ENCODE measurements at places on chromosomes 2 and 18.

- DNase-seq, result no peak
Observed at GRCh38 chr2:237118025-237118424, 32.3 kb downstream of the COPS8 start.

DNA sequence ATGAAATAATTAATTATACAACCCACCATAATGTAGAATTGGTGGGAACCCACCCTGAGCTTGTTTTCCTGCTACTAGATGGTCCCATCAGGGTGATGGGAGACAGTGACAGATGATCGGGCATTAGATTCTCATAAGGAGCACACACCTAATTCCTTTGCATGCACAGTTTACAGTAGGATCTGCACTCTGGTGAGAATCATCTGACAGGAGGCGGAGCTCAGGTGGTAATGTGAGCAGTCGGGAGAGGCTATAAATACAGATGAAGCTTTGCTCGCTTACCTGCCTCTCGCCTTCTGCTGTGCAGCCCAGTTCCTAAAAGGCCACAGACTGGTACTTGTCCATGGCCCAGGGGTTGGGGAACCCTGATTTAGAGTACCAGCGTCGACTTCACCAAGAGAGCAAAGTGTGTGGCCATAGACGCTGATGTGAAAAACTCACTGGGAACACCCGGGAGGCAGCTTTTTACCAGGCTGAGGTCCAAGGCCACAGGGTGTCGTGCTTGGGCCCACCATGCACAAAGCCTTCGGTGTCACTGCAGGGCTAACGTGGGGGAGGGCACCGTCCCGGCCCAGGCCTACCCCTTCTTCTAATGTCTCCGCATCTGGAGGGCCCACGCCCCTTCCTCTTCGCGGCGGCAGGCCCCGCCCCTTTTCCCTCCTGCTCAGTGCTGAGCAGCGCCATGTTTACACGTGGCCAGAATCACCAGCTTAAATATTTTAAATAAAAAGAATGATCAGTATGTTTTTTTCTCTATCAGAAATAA is 296.8 kb upstream of the HDAC4 start:
- DNase-seq, result no peak

DNA sequence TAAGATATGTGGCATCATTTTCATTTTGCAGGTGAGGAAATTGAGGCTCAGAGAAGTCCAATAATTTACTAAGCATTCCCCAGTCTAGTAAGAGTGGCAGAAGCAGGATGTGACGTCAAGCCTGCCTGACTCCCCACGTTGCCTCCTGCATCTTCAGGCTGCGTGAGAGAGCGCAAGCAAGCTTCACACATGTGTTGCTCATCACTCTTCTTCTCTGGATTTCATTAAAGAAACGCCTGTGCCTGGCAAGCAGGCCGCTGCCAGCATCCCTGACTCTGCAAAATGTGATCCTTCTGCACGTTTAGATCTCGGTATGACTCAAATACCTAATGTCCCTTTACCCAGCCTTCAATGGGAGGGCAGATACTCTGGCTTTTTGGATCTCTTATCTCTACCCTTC is 96.8 kb downstream of the PRKCE start:
- DNase-seq, result no peak

GRCh38 chr2:11769516-11769915 is 23.1 kb downstream of the LPIN1 start:
- DNase-seq, result no peak

DNA sequence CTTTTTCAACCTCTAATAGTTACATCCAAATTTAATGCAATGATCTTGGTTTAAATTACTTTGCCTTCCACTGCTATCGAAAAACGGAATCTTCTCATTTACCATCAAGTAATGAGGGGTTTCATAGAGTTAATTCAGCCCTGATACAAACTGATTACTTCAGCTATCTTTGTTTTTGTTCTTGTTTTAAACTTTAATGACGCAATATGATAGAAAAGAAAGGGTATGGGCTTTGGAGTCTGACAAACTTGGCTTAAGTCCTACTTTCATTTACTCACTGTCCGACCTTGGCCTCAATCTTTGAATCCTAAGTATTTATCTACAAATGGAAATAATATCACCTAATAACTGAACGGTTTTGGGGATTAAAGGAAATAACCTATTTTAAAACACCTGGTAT is 16.1 kb downstream of the ADAM17 start:
- DNase-seq, result no peak

GRCh38 chr2:5978131-5978751 is 286.1 kb downstream of the SOX11 start:
- no peak for DNase-seq

- DNase-seq, result no peak
Observed at GRCh38 chr2:166372046-166372445, 3.7 kb downstream of the SCN9A start.

DNA sequence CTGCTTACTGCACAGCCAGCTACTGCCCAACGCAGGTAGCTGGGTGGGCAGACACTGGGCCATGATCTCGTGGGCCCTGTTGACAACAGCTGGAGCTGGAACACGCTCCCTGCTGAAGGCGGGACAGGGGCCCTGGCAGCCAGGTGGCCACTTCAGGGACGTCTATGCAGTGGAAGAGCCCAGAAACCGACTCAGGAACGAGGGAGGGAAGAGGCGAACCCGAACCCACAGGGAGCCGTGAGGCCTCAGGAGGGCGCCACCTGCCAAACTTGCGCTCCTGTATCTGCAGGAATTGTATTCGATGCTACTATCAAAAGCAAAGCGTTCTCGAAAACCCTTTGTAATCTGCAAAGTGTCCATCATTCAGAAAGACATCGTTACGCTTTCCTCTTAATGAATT is 198.4 kb downstream of the EIPR1 start:
- no peak for DNase-seq

DNA sequence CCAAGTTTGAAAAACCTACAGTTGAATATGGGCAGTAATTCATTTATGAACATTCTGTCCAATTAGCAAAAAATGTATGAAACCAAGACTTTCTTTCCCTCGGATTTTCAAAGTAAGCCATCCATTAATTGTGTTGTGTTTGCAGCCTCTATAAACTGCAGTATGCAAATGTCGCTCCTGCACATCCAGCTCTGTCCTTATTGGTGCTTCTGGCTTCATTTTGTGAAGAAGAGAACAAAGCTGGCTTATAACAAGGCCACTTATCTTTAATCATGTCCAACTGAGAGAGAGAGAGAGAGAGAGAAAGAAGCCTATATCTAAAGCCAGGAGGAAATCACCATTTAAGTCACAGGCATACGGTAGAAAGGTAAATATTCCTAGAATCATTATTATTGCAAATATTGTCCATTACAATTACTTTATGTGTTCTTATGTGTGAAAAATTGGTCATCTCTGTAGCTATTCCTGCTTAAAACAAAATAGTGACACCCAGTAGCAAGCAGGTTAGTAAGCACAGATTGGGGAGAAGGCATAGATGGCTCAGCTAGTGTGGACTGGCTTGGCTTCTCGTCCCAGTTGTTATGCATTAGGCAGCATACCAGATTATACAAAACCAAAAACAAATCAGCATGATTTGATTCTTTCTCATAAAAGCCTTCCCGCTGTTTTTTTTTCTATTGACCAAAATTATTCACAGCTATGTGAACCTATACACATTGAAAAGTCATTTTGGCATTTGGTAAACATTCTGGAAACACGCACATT is 726.4 kb upstream of the SOX11 start:
- no peak for DNase-seq

- no peak for DNase-seq
Observed at GRCh38 chr2:45000341-45000901, 8.8 kb downstream of the SIX2 start.

DNA sequence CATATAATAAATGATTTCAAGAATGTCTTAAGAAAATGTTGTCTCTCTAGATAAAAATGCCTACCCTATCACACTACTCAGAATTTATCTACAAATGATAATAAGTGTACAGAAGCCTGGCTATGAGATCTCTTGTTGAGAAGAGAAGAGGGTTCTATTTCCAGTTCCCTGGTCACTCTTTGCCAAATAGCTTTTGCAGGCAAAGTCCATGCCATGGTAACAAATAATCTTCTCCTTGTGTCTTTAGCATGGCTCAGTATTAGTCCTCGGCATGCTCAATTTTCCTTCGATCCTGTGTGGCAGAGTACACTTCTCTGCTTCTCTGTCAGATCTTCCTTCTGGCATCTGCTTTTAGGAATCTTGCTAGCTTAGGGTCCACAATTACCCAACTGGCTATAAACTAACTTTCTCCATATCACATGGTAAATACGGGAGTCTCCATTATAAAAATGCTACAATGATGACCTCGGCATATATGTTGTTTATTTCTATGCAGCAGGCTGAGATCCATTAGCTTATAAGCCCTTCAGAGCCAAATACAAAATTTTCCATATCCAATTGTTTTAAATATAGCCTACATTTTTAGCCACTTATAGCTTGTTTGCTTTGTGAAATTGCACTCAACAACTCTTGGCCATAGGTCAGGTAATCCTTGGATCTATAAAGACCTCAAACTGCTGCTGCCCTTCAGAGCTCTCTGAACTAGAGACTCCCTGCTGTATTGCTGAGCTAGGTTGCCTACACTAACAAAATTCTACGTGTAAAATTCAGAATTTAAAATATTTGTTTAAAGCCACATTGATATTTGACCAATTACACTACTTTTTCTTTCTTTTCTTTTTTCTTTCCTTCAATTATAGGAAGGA is 157.5 kb downstream of the FSIP2 start:
- DNase-seq, result no peak

DNA sequence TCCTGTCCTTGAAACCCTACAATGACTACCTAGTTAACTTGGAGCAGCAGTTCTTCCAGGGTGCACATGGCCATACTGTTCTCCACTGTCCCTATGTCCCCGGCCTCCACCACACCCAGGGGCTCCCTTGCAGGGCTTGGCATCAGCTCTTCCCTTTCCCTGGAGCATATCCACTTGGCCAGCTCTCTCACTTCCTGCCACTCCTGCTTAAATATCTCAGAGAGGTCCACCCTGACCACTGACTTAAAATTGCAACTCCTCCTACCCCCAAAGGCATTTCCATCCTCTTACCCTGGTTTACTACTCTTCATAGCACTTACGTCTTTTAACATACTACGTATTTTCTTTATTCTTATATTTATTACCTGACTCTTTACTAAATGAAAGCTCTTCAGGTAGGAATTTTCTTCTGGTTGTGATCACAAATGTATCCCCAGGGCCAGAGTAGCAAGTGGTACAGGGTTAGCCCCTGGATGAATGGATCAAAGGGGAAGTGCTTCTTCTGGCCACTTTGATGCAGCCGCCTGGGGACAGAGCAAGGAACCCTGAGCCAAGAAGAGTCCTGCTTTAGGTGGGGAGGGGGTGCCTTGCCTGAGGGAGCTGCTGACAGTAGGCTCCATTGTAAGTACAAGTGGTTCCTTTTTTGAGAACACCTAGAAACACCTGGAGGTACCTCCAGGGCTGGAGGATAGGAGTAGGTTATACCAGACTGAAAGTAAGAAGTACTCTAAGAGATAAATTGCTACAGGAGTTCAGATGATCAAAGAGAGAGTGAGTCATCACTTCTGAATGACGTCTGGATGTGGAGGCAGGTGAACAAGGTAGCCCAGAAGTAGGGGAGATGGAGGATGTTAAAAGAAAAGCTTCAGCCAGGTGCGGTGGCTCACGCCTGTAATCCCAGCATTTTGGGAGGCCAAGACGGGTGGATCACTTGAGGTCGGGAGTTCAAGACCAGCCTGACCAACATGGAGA is 82.2 kb downstream of the SOCS6 start:
- DNase-seq, result no peak

GRCh38 chr2:36367895-36368353 is 12.3 kb downstream of the CRIM1 start:
- no peak for DNase-seq
